ENCODE measurements at places on chromosomes 13 and 19.

- DNase-seq: no peak
Observed at GRCh38 chr19:38839816-38840582, 8.4 kb upstream of the ECH1 start.

GRCh38 chr19:53655042-53655665 is 23.4 kb downstream of the DPRX start:
- DNase-seq: peak; percentile 2

DNA sequence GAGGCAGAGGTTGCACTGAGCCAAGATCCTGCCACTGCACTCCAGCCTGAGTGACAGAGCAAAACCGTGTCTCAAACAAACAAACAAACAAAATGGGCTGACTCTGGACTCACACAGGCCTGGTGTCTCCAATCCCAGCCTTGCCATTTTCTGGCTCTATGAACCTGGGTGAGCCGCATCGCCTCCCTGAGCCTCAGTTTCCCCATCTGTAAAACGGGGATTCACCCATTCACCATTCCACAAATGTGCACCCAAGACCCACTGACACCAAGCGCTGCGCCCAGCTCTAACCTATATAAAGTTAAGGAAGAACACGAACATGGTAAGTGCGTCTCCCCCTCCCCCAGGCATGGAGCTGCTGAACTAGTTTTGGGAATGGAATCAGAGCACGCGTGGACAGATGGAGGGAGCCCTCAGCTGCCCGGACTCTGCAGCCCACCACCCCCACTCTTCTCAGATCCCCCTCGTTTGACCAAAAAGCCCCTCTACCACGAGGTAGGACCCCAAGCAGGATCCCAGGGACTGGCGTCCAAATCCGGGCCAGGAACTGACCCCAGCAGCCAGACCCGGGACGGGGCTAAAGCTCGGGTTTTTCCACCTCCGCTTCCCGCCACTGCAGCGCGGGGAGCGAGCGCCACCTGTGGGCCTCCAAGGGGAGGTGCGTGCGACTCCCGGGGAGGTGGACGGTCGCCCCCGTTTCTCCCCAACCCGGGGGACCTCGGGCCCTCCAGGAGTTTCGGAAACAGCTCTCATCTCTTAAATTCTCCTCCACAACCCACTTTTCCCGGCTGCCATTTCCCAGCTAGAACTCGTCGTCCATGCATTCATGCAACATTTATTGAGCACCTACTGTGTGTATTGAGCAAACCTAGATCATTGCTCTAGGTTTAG is 33.0 kb upstream of the ADGRE5 start:
- peak; percentile 65 for DNase-seq

GRCh38 chr19:56567274-56568120 is at the start of gene ZNF470:
Gene ZNF470 (plus strand): TSS chr19:56567468. CDS start chr19:56570312, 2,844 bp downstream.
- no peak for DNase-seq

GRCh38 chr19:42121036-42121621 is 11.1 kb downstream of the POU2F2 start:
- DNase-seq: no peak

All from NAMALWA (cell line).